ENCODE measurements at places on chromosomes 11 and 22.

DNA sequence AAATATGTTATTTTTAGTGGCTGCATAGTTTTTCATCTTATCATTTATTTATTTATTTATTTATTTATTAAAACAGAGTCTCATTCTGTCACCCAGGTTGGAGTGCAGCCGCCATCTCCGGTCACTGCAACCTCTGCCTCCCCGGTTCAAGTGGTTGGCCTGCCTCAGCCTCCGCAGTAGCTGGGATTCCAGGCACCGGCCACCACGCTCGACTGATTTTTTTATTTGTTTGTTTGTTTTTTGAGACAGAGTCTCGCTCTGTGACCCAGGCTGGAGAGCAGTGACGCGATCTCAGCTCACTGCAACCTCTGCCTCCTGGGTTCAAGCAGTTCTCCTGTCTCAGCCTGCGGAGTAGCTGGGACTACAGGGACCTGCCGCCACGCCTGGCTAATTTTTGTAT is 262.9 kb upstream of the DDI1 start:
- no peak for DNase-seq

DNA sequence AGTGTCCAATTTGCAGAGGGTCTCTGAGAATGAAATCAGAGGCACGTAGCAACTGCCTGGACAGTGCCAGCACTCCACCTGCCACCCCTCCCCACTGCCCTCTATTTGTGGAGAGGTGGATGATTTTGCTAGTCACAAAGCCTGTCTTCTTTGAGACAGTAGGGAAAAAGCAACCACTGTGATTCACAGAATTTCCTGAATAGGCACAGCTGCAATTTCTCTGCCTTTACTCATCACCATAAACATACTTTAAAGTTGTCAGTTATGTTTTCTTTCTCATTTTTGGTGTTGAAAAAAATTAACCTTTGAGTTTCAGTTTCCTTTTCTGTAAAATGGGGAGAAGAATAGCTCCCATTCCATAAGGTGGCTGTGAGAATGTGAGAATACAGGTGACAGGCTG is 134.3 kb downstream of the TEAD1 start:
- no peak for DNase-seq

- no peak for DNase-seq
Measured at GRCh38 chr22:45430871-45431270, 17.4 kb downstream of the RIBC2 start.

GRCh38 chr11:62852523-62853188 is 13.3 kb upstream of the WDR74 start:
- DNase-seq, result no peak

DNA sequence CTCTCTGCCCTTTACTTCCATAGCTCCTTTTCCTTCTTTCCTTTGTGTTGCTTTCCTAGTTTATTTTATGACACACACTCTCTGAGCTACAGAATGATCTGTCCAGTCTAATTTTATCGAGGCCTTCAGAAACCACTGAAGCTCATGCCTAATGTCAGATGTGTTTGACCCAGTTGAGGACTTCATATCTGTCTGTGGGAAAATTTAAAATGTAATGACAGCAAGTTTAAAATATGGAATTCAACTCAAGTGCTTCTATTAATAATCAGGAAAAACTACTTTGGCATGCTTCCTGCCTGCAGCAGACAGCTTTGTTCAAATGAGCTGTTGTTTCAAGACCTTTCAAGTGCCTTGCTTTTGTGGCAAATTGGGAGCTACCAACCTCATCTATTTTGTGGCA is 261.8 kb upstream of the MTNR1B start:
- DNase-seq, result no peak

DNA sequence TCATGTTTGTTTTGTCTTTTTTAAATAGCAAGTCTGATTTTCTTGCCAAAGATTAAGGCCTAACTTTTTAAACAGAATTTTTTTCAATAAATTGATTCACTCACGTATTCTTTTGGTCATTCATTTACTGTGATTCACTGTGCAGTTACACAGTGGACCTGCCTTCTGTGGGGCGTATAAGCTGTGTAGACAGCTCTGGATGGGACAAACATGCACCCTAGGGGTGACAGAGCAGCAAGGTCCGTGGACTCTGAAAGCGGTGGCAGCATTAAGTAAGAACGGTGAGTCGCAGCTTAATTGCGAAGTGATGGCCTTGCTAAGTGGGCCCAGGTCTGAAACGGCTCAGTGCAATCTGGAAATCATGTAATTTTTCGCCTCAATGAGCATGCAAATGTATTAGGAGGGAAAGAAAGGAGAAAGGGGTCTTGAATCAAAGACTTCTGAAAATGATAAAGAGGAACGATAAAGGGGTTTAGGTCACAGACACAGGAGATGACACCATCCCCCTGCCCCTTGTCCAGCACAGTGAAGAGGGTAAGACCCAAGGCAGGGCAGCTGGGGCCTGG is 113.1 kb downstream of the SPATA19 start:
- DNase-seq, result no peak

- DNase-seq, result peak; percentile 45
Measured at GRCh38 chr22:28855355-28856094, 27.8 kb upstream of the ZNRF3 start.

DNA sequence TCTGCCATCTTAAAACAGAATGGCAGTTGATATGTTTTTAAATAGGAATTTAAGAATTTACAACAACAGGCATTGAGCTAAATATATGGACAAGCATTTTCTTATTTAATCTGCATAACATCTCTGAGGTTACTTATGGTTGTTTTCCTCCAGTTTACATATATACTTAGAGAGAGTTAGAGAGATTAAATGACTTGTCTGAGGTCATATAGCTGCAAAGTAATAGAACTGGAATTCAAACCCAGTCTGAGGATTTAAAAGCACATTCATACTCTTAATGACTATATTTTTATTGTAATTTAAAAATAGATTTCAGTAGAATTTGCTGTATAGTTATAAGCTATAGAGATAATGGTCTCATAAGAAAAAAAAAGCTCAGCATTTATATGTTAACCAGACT is 81.4 kb upstream of the GRIK4 start:
- no peak for DNase-seq

DNA sequence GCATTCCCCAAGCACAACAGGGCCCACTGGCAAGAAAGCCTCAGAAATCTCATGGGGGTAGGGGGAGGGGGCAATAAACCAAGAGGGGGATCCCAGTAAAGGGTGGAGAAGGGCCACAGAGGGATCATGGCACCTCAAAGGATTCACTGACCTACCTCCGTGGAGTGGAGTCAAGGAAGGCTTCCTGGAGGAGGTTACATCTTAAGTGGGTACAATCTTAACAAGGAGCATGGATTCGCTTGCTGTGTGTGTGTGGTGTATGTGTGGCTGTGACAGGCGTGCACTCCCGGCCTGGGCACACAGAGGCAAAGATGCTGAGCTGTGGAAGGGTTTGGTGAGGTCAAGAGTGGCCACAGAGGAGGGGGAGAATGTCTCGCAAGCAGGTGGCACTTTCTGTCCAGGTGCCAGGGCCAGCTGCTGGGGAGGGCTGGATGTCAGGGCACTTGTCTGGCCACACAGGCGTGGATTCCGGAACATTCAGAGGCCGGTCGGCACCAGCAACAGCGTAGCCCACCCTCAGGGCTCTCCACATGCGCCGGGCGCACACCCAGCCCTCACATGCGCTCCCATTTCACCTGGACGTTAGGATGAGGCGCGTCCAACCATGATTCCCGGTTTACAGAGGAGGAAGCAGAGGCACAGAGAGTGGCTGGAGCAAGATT is 43.3 kb downstream of the WNT7B start:
- no peak for DNase-seq

- DNase-seq, result no peak
Measured at GRCh38 chr11:128021349-128022006, 565.9 kb downstream of the ETS1 start.

DNA sequence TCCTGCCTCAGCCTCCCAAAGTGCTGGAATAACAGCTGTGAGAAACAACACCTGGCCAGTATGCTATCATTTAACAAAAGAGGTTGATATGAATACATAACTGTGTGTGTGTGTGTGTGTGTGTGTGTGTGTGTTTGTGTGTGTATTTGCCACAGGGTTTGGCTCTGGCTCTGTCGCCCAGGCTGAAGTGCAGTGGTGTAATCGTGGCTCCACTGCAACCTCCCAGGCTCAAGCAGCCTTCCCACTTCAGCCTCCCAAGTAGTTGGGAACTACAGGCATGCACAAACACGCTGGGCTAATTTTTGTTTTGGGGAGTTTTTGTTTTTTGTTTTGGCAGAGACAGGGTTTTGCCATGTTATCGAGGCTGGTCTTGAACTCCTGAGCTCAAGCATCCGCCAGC is 4.7 kb downstream of the SPA17 start:
- DNase-seq, result no peak

- DNase-seq, result peak; percentile 85
Measured at GRCh38 chr22:19909350-19910179, 32.0 kb upstream of the COMT start.

GRCh38 chr22:21680830-21681565 is 15.2 kb downstream of the PPIL2 start:
- no peak for DNase-seq

DNA sequence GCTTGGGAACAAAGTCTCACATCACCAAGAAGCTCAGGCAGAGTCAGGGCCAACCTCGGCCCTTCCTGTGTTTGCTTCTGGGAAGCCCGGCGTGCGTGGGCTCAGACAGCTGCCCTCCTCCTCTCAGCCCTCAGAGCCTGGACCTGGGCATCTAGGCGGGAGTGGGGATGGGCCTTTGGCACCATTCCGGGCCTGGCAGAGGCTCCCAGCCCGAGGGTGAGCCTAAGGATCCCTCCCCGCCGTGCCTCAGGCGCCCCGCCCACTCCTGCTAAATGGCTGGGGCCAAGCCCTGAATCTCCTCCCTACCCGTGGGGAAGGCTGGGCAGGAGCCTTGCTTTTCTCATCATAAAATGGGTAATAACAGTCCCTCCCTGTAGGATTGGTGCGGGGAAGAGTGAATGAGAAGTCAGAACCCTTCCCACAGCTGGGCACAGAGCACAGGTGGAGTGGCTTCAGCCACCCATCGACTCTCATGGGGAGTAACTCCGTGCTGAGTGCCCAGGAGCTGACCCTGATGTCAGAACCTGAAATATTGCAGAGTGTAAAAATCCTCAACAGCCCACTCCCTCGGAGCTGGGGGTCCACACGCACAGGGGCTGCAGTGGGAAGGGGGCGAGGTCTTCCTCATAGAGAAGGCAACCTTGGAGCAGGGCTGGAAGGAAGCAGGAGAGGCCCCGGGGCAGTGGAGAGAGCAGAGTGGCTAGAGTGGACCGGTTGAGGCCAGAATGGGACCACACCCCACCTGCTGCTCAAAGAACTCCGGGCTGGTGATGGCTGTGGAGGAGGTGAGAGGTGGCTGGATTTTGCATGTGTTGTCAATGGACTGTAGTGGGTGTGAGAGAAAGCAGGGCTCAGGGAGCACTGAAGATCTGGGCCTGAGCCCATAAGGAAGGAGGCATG is 18.8 kb upstream of the CDKN1C start:
- DNase-seq, result no peak

DNA sequence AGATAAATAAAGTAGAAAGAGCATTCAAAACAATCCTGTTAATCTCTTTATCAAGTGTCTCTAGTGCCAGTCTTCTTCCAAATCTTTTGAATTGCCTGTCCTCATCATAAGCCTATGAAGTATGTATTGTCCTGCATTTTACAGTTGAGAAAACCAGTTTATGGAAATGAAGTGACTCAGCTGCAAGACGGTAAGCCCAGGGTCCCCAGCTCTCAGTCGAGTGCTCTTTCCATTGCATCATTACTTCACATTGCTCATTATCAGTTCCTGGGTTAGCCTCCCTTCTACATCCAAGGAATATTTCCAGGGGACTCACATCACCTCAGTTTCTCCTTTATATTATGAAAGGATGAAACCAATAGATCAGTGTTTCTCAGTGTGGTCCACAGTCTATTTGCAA is 9.1 kb upstream of the P4HA3 start:
- no peak for DNase-seq

- no peak for DNase-seq
Measured at GRCh38 chr11:83483808-83484207, 197.6 kb upstream of the CCDC90B start.

GRCh38 chr11:10441652-10442503 is 13.2 kb upstream of the AMPD3 start:
- DNase-seq, result no peak

DNA sequence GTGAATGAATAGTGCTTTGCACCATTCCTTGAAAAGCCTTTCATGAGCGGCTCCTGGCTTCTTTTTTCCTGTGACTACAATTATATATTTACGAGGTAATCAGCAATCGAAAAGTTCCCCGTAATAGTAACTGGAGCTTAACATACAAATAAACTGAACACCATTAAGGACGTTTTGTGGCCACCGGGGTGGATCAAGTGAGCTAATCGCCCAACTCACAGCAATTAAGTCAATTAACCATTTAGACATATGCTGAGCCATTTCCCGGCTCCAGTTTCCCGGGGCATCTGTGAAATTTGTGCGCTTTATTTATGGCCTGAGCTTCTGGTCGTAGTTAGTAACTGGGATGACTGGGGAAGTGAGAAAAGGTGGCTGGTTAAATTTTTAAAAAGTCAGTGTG is 465.2 kb downstream of the MIAT start:
- no peak for DNase-seq

DNA sequence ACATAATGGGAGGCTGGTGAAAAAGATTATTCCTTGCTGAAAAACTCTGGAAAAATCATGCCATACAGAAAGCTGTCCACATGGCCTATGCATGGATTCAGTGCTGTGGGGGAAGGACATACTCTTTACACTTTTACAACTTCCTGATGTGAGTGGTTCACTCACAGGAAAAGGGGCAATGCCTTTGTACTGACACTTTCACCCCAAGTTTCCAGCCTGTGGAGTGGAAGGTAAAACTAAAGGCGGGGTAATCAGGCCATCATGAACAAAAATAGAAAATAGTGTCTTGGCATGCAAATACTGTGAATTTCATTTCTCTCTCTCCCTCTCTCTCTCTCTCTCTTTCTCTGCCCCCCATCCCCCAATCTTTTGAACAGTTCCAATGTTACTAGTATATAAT is 281.8 kb downstream of the ETS1 start:
- no peak for DNase-seq

- DNase-seq, result no peak
Measured at GRCh38 chr22:37357446-37358075, 69.7 kb downstream of the ELFN2 start.

GRCh38 chr11:14625586-14626205 is 17.9 kb upstream of the PDE3B start:
- DNase-seq, result no peak

DNA sequence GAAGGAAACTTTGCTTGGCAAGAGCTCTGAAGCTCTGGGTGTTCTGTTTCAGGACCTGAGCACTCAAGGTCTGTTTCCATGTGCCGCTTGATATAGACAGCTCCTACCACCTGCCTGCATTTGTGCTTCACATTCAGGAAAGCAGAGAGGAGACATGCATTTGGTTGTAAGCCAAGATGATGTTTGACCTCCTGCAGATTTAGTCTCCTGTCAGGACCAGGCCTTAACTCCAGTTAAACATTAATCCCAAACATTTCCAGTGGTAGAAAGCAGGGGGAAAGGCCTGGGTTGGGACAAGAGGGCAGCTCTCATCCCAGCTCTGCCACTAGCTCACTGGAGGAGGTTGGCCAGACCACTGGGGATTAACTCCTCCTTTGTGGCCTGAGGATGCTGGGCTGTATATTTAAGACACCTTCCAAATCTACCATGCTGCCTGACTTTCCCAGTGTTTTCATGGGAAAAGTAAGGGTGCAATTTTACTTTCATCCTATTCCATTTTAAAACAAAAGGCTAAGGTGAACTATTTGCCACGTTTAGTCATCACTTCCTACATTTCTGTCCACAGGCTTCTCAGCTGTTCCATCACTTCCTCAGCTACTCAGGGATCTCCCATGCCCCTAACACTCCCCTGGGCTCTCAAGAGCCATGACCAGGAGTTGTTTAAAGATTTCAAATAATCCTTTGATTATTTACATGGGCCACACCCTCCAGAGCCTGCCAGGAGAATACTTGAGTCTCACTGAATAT is 80.9 kb downstream of the INSC start:
- no peak for DNase-seq

GRCh38 chr11:65653229-65654225 is 9.2 kb downstream of the RELA start:
- DNase-seq, result no peak
